Metanephros (tissue), 2 donors: ENCODE measurements at places on chromosomes 11 and 22. TPM values are rescaled to one million over a fixed set of nuclear protein-coding genes. Genes with fewer than 3 reads are reported as not detected.

Gene CARNS1
- total RNA-seq, result 8.8 TPM

Gene NUCB2
- total RNA-seq, result 25.5 TPM

Gene VSIG2
- total RNA-seq, result 4.1 TPM

Gene HBG1
- 65.3 TPM for total RNA-seq

Gene OR8A1
- total RNA-seq, result not detected

Gene GALNT18
- 53.5 TPM for total RNA-seq

Gene CCDC15
- total RNA-seq, result 3.5 TPM

Gene ABTB2
- total RNA-seq, result 17.6 TPM

Gene RAG2
- total RNA-seq, result 0.58 TPM

Gene SYT7
- 7.2 TPM for total RNA-seq

Gene DNAJC24
- 13.9 TPM for total RNA-seq
